ENCODE measurements at places on chromosomes 2 and 18.

- DNase-seq: no peak
Measured at GRCh38 chr2:105750735-105751134, 6.0 kb downstream of the NCK2 start.

DNA sequence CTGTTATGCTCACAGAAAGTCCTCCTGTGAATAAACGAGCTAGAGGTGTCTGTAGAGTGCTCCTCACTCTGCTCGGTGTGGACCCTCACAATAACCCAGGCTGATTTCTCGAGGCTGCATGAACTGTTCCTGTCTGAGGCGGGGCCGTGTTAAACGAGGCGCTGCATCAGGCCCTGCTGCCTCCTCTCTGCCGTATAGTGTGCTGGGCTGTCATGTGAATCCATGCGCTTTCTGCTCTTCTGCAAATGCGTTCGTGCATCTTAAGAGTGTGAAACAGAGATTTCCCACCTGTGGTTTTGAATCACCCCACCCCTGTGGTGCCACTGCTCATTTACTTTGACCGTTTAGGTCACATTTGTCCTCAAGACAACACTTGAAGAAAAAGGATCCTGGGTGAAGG, 26.2 kb downstream of the TRAF3IP1 start:
- DNase-seq: no peak

DNA sequence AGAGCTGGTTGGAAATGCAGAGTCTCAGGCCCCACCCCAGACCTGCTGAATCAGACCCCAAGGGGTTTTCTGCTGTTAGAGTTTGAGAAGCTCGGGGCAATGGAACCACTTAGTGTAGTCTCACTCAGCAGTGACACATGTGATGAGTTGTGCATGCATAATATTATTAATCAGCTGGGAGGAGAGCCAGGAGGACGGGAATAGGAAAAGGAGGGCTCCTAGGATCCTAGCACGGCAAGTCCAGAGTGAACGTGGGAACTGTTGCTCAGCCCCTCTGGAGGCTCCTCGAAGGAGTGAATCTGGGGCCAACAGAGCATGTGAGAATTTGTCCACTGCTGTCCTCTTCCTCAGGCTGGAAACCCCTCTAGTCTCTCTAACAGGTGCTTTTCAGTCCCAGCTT, 87.1 kb downstream of the HS1BP3 start:
- DNase-seq: no peak

DNA sequence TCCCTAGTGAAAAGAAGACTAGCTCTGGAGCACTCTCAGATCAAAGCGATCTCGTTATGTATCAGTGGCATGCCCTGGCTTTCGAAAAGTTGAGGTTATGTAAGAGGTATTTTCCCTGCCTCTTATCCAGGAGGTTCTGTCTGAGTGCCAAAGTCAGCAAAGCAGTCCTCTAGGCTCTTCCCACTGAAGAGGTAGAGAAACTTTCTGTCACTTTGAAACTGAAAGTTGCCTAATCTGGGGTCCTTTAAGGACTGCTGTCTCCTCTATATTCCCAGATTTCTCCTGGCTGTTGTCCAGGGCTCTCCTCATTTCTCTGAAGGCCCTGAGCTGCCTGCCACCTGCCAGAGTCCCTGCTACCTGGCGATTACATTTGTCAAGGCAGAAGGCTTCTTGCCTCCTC, 96.3 kb downstream of the B3GNT2 start:
- DNase-seq: peak; percentile 44

DNA sequence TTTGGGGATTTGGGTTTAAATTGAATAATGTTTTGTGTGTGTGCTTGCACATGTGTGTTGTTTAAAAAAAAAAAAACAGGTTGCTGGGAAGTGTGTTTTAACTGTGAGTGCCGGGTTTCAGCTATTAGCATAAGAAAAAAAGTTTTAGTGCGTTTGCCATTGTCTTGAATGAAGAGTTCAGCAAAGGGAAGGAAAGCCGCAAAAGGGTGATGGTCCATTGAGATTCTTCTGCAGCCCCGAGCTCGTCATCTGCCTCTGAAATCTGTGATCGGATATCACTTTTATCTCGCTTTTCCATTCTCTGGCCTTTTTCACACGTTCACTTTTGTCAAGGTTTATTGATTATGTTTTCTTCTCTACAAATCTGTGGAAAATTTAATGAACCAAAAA, 4.7 kb downstream of the GLI2 start:
- DNase-seq: no peak

DNA sequence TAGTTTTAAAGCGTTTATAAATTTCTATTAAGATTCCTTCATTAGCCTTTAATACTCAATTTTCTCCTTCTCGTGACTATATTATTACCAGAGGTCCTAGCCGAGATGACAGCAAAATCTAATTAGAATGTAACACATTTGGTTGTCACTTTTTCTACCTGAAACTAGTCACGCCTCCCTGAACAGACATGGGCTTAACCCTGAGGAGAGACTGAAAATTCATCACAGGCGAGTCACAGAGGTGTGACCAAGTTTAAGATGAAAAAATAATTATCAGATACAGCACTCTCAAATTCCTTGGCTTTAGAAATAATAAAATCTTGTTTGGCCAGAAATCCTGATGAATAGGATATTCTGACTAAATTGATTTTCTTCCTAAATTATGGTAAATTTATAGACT, 834.4 kb upstream of the SLC39A10 start:
- DNase-seq: no peak

All from head of caudate nucleus (tissue), 42 donors.